CD8-positive, alpha-beta memory T cell (primary cell): ENCODE measurements at places on chromosomes 6 and 20. TPM values are rescaled to one million over a fixed set of nuclear protein-coding genes. Genes with fewer than 3 reads are reported as not detected.

Gene SLC22A16
- total RNA-seq, result not detected

Gene TSPYL1
- total RNA-seq, result 57.4 TPM

Gene ZNF165
- 1.9 TPM for total RNA-seq

Gene COL19A1
- 0.33 TPM for total RNA-seq

Gene MCCD1
- total RNA-seq, result not detected

Gene GPR63
- total RNA-seq, result 1.5 TPM

Gene PLCB4
- not detected for total RNA-seq

Gene ZNF391
- 2.9 TPM for total RNA-seq

Gene LY6G5B
- total RNA-seq, result 21.2 TPM

Gene MAFB
- total RNA-seq, result 2.0 TPM

Gene HLA-DQB1
- 22.7 TPM for total RNA-seq

Gene PRICKLE4
- not detected for total RNA-seq

Gene PLAGL2
- total RNA-seq, result 121 TPM

Gene TREML2
- 0.95 TPM for total RNA-seq

Gene PREX1
- total RNA-seq, result 90.0 TPM

Gene SYCP2L
- total RNA-seq, result not detected

Gene B3GAT2
- not detected for total RNA-seq

Gene COL11A2
- 1.1 TPM for total RNA-seq

Gene C6orf132
- total RNA-seq, result 0.15 TPM

Gene AKAP7
- total RNA-seq, result 4.8 TPM

Gene RNF5
- total RNA-seq, result 52.9 TPM

Gene RAET1G
- not detected for total RNA-seq

Gene USP49
- total RNA-seq, result 5.2 TPM

Gene PSORS1C2
- not detected for total RNA-seq

Gene HCK
- 0.53 TPM for total RNA-seq

Gene POPDC3
- total RNA-seq, result not detected

Gene ZFP57
- 9.2 TPM for total RNA-seq
